ENCODE measurements at places on chromosomes 13 and 19.

DNA sequence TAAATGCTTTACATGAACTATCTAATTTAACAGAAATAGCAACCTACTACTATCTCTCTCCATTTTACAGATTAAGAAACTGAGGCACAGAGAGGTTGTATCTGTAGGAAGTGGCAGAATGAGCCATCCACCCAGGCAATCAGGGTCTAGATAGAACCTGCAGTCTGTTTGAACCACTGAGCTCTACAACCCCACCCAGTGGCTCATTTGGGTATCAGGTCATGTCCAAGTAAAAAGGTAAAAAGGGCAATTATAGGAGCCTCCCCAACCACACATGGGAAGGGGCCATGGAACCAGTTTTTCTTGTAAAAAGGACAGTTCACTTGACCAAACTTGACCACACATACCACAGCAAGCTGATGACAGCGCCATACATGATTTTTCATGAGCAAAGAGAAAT, 92.9 kb upstream of the SGCG start:
- DNase-seq: no peak

DNA sequence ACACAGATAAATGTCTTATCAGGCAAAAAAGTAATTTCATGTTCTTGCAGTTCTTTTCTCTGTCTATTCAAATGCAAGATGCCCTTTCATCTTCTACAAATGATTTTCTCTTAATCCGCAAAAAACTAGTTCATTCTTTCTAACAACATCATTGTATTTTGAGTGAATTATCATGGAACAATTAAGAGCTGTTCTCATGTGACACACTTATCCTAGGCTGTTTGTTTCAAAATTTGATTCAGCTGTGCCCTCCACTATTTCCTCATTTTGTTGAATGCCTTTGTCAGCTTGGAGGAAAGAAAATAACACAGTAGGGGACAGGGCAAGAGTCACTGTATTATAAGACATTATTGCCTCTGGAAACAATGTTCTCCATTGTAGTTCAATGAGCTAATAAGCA, 396.9 kb downstream of the KCTD12 start:
- no peak for DNase-seq

DNA sequence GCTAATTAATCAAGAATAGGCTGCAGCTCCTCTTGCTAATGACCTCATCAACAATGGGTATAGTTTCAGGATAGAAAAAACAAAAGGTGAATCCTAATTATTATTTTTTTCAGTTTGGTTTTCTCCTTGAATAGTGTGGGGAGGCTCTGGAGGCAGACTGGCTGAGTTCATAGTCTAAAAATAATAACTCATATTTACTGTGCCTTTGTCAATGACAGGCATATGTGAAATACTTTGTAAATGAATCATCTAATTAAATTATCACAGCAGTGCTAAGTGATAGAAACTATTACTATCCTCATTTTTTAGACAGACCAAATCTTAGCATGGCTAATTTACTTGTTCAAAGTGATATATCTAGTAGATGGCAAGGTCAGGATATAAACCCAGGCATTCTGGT, 1261.0 kb upstream of the SLC10A2 start:
- DNase-seq: no peak

GRCh38 chr13:97298816-97299215, 76.7 kb downstream of the MBNL2 start:
- DNase-seq: no peak

GRCh38 chr13:24822640-24823039, 58.7 kb downstream of the RNF17 start:
- no peak for DNase-seq

GRCh38 chr13:109918179-109918711, 131.9 kb upstream of the IRS2 start:
- DNase-seq: peak; percentile 52

DNA sequence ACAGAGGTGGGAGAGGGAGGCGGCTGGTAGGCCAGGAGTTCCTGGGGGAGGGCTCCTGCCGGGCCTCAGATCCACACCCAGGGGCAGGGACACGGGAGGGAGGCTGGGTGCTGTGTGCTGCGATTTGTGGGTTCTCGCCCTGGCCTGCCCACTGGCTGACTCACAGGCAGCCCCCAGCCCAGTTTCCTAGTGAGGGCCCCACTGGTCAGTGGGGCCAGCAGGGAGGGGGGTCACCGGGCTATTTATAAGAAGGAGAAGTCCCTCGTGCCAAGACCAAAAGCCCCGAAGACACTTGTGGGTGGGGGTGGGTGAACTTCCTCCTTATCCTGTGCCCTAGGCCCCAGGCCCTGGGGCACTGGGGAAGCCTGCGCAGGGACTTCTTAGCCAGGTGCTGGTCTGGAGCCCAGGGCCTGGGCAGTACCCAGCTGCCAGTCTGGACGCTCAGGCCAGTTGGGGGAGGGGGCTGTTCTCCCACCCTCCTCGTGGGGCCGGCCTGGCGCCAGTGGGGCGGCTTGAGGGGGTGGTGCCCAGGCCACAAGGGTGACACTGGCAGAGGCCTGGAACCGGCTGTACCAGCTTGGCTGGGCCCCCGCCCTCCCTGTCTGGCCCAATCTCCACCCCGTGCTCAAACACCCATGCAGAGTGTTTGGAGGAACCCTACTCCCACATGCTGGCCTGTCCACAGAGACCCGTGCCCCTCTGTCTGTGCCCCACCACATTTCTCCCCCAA, 5.0 kb upstream of the JUNB start:
- peak; percentile 90 for DNase-seq

DNA sequence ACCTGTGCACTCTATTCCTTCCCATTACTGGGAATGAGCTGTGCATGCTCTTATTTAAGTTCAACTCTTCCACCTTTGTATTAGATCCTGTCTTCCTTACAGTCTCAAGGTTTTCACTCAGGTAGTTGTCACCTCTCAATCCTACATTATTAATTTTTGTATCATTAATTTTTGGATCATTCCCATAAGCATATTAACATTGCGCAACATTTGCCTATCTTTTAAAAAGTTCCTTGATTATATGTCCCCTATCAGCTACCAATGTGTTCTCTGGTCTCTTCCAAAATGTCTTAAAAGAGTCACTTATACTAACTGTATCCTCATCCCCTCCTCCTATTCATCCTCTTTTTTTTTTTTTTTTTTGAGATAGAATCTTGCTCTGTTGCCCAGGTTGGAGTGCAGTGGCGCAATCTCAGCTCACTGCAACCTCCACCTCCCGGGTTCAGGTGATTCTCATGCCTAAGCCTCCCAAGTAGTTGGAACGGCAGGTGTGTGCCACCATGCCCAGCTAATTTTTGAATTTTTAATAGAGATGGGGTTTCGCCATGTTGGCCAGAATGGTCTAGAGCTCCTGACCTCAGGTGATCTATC, 2.1 kb upstream of the RCBTB2 start:
- DNase-seq: no peak

GRCh38 chr13:72097568-72097967, 230.6 kb upstream of the DACH1 start:
- DNase-seq: no peak

DNA sequence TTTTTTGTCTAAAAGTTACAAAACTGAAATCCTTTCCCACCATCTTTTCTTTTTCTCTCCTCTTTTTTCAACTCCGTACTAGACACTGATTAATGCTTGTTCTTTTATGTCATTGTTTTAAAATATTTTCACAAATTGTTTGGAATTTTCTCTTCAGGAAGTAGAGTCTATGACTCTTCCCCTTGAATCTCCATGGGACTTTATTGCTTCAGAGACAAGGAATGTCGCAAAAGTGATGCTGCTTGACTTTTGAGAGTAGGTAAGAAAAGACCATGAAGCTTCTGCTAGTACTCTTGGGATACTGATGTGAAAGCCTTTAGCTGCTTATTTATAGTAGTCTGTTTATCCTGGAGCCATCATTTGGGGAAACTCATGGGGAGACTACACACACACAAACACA, 260.1 kb upstream of the SLC10A2 start:
- no peak for DNase-seq

- no peak for DNase-seq
Observed at GRCh38 chr19:48496959-48497727, 14.5 kb downstream of the LMTK3 start.

- DNase-seq: no peak
Observed at GRCh38 chr19:972281-972680, 11.9 kb upstream of the WDR18 start.

DNA sequence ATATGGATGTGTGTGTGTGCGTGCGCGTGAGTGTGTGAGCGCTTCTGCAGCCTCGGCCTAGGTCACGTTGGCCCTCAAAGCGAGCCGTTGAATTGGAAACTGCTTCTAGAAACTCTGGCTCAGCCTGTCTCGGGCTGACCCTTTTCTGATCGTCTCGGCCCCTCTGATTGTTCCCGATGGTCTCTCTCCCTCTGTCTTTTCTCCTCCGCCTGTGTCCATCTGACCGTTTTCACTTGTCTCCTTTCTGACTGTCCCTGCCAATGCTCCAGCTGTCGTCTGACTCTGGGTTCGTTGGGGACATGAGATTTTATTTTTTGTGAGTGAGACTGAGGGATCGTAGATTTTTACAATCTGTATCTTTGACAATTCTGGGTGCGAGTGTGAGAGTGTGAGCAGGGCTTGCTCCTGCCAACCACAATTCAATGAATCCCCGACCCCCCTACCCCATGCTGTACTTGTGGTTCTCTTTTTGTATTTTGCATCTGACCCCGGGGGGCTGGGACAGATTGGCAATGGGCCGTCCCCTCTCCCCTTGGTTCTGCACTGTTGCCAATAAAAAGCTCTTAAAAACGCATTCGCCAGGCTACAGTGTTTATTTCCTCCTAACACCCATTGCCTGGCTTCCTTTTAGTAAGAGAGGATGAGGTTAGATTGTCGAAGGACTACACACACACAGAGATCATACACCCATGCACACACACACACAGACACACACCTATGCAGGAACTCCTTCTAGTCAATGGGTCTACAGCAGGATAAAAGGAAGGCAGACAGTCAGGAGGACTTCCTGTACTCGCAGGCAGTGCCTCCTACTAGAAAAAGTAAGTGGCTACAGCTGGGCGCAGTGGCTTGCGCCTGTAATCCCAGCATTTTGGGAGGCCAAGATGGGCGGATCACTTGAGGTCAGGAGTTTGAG, 7.1 kb downstream of the FOSB start:
- no peak for DNase-seq

GRCh38 chr13:54637366-54637765, 1608.8 kb downstream of the OLFM4 start:
- no peak for DNase-seq

DNA sequence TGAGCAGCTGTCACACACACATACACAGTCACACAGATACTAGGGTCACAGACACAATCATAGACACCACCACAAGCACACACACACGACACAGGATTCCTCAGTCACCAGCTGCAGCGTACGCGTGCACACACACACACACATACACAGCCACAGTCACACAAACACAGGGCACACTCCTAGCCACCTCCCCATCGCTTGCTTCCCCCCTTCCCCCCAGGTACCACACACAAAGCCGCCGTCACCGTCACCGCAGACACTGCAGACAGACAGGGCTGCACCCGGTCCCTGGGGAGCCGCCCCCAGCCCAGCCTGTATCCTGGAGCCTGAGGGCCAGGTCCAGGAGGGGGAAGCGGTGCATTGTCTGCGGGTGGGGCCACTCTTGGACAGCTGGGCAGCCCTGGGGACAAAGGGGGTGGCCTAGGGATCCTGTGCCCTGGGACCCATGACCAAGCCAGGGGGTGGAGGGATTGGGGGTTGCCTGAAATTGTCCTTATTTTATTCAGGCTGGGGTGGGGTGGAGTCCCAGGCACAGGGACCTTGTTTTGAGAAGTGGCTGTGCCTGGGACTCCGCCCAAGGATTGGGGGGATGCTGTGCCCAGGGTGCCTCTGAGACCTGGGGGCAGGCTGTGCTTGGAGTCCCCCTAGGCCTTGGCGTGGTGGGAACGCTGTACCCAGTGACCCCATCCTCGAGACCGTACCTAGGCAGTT, 957 bp downstream of the NUMBL start:
- no peak for DNase-seq

DNA sequence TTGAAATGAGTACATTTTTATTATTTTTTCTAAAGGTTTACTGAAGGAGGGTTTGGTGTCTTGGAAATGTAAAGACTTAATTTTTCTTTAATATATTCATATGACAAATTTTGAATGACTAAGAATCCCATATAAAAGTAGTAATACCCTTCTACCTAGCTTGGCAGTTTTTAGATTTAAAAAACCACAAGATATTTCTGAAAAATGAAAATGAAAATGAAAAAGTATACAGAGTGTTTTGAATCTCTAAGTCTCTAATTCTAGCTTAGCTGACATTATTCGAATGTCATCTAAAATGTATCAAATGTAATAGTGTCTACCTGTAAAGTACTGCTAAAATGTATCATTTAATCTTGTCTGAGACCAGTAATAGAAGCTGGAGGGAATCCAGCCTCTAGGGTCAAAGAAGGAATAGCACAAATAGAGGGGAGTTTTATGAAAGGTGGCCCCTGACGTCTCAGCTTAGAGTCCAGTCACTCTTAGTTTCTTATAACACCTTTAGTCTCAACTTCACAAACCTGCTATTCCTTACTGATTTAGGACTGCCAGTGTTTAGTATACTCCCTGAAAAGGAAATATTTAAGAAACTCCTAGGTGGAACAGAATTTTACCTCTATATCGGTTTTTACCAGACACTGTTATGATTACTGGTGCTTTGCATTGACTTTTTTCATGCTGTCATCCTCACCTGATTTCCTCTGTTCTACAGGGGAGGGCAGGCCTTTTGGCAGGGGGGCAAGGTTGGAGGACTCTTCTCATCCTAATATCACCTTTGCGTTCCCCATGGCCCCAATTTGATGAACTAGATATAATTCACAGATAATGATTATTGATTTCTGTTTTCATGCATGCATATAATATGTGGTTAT, 16.2 kb upstream of the MIR17HG start:
- DNase-seq: no peak

GRCh38 chr19:3100331-3100730, 6.2 kb downstream of the GNA11 start:
- DNase-seq: peak; percentile 70

- no peak for DNase-seq
Observed at GRCh38 chr13:24899601-24900000, 135.6 kb downstream of the RNF17 start.

DNA sequence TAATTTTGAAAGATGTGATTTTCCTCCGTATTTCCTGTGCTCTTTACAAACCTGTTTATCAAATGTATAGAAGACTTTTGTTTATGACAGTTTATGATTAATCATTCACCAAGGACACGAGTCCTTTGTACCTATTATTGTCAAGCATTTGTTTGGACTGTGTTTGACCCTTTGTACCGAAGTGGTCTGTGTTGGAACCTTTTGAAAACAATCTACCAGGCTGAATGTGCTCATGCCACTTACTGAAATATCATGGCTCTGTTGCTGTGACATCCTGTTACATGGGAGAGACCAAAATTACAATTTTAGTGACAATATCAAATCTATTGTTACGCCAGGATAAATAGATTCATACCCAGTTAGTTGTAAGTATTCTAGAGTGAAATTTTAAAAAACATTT, 193.6 kb downstream of the IRS2 start:
- DNase-seq: no peak

DNA sequence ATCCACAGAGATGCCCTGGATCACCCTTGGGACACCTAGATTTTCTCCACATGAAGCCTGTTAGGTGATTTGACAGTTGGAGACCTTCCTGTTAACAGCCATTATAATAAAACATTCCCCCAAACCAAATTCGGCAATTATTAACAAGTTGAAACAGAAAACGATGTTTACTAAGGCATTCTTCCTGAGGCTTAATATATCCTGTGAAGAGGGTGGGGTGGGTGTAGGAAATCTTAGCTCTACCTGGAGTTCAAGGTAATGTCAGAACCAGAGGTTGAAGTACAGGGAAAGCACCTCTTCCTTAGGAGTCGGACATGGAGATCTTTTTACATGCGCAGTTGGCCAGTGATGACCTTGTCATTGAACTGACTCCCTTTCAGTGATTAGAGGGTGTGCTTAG, 143.0 kb downstream of the FGF9 start:
- DNase-seq: no peak

Data from aorta (tissue), 5 donors.